DMS153 (cell line): ENCODE measurements at places on chromosomes 3 and 15.

DNA sequence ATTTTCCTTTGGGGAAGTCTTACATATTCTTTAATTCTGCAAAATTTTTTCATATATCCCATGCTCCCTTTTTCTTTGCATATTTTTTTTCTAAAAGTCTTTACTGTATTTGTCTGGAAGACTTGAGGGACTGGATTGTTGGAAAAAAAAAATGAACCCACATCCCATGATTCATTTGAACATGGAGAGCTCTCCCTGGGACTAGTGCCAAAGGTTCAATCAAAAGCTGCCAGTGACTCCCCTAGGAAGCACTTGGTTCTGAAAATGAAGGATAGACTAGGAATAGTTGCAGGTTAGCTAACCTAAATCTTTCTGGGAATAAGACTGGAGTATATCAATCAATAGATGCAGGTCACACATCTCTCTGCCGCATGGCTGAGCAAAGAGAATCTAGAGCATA, 16.4 kb upstream of the BNC1 start:
- DNase-seq, result no peak

GRCh38 chr3:169498336-169498735, 165.2 kb downstream of the MECOM start:
- DNase-seq, result no peak

DNA sequence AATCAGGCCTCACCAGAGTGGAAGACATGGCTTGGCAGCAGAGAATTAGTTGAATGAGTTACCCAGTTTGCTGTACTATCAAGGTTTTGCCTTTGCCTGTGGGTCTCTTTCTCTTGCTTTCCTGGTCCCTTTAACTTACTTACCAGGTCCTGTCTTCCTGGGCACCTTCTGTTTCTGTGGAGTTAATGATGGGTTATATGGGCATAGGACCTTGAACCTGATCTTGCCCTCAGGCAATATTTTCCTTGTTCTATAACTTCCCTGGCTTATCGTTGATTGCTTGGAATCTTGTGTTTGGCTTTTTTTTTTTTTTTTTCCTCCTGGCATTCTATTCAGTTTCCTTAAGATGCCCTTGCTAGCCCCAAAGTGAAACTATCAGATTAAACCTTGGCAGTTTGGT, 106.8 kb downstream of the HHLA2 start:
- DNase-seq, result no peak

DNA sequence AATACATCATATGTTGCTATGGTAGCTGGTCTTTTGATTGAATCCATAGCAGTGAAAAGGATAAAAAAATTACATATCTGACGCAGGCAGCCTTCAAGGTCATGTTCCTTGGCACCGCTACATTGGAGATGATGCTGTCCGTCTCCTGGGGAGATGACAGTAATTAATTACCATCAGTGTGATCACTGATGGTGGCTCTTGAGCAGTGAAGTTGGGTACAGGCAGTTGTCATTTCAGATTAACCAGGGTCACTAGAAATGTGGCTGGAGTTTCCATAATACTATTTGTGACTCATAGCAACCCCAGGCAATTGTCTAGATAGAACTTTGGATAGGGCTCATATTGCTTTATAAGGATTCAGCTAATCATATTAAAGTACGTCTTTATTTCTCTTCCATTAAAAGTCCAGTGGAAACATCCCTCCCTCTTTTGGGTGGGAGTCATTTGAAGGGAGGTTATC, 136.3 kb downstream of the THSD4 start:
- no peak for DNase-seq

DNA sequence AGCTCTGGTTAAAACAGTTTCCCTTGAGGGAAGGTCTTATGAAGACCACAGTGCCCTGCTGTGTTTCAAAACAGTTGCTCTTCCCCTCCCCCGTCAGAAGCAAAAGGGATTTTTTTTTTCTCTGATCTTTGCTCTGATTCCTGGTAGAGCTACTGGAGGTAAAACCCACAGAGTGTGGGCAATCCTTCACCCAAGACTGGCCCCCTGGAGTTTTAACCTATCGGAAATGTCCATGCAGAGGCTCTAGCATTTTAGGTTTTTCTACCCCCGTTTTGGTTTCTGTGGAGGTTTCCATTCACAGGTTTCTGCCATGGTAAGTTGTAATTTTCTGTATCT, 27.7 kb downstream of the GRM2 start:
- no peak for DNase-seq

GRCh38 chr15:75153087-75153486, 48.6 kb upstream of the C15orf39 start:
- no peak for DNase-seq

DNA sequence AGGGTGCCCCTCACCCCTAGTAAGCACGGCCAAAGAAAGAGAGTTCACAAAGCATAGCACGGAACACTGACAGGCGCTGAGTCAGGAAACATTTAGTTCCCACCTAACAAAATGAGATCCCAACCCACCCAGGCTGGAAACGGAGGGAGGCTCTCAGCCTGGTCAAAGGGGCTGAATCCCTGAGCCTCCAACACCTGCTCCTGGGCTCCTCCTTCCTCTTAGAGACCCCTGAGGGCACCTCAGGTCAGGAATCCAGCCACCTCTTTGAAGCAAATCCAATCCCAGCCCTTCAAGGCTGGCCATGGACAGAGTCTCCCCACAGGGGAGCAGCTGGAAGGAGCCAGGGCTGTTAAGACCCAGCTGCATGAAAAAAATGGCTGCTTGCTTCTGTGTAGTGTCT, 154.4 kb upstream of the HES1 start:
- no peak for DNase-seq

DNA sequence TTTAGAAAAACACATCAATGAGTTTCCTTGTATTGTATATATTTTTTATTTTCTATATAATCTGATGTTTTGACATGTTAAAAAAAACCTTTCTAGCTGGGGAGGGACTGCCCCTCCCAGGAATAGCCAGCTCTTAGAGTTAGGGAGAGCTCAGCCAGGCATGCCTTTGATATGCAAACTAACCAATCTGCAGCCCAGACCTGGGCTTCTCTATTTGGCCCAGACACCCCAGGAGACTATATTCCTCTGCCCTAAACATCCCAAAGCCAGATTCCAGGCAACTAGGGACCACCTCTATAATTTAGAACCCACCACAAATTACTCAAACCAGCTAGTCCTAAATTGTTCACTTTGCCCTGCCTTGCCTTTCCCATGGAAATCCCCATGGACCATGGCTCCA, 390.9 kb upstream of the ADAMTS9 start:
- DNase-seq, result no peak

- DNase-seq, result no peak
These were observed 40.5 kb downstream of the SH3BP5 start for GRCh38 chr3:15291589-15292541.

DNA sequence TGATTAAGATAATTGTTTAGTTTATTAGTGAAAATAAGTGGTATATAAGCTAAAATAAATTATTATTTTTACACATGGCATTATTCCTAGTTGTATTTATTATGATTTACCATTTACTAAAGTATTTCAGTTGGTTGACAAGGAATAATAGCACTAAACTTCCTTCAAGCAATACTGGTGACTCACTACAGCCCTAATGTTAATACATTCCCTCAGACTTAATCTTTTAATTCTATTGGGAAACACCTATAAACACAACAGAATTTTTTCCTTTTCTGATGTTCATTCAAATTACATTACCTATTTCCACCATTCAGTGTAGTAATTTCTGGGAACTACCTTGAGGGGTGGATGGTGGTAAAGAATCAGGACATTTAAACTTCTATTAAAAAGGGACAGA, 264.0 kb downstream of the TIGIT start:
- DNase-seq, result no peak

- DNase-seq, result no peak
These were observed 25.8 kb downstream of the USP3 start for GRCh38 chr15:63530235-63530634.

GRCh38 chr15:74808078-74808839, 4.4 kb upstream of the LMAN1L start:
- no peak for DNase-seq

DNA sequence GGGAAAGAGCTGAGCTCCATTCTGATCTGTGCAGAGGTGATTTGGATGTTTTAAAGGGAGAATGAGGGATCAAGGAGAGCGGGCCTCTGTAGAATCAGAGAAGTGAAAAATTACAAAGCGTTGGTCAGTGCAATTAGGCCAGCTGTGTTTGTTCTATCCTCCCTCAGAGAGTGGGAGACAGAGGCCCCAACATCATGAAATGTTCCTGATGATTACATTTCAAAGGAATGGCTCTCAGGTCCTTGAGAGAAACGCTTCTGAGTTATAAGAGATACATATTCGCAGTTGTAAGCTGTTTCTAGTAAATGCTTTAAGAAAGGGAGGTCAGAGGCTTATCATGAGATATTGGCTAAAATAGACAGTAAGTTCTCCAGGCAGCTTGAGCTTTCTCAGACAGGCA, 15.7 kb upstream of the CAND2 start:
- no peak for DNase-seq

DNA sequence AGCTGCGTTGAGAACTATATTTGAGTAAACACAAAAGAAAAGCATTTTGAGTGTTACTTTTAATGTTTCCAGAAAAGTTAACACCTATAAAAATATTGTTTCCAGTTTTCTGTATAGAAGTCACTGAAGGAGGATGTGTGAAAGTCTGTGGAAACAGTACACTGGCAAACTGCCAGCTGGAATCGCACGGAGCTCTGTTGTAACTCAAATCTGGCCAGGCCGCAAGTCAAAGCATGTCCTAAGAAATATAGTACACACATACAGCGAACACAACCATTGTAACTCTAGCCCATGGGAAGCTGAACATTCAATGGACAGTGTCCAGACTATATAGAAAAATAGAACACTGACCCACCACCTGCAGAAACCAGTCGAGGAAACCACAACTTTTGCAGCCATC, 657.2 kb downstream of the FHIT start:
- DNase-seq, result no peak

DNA sequence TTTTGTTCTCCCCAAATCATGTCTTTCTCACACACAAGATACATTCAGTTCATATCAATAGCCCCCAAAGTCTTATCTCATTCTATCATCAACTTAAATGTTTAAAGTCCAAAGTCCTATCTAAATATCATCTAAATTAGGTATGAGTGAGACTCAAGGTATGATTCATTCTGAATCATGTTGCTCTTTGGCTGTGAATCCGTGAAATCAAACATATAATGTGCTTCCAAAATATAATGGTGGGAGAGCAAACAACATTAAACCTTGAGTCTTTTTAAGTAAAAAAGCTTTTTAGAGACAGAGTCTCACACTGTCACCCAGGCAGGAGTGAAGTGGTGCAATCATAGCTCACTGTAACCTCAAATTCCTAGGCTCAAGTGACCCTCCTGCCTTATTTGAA, 139.1 kb downstream of the SAMMSON start:
- no peak for DNase-seq

DNA sequence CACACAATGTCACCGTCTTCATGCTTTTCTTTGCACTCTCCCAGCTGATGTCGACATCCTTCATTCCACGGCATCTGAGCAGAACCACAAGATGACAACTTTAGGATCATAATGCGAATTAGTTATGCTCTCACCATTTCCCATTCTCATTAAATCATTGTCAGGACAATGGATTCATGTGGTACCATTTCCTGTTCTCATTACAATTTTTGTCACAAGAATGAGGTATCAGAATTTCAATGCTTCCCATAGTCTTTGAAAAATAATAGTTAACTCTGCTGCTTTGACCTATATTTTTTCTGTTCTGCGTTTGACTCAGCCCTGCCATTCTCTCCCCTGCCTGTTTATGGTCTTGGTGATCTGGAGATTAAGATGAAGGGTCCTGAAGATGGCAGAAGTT, 175.7 kb upstream of the MDFIC2 start:
- DNase-seq, result no peak

- peak; percentile 16 for DNase-seq
These were observed 37.8 kb upstream of the TRH start for GRCh38 chr3:129936757-129937156.

DNA sequence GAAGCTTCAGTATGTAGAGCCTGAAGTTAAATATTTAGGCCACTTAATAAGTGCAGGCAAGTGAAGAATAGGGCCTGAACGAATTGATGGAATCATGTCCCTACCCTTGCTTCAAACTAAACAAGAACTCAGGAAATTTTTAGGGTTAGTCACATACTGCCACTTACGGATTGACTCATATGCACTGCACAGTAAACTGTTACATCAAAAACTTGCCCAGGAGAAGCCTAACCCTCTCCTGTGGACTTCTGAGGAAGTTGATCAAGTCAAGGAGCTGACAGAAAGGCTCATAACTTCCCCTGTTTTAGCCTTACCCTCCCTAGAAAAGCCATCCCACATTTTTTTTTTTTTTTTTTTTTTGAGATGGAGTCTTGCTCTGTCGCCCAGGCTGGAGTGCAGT, 20.6 kb upstream of the KBTBD12 start:
- no peak for DNase-seq

GRCh38 chr15:59217876-59218498, 11.3 kb downstream of the LDHAL6B start:
- DNase-seq, result no peak

GRCh38 chr3:123668906-123669305, 84.1 kb upstream of the HACD2 start:
- no peak for DNase-seq

- no peak for DNase-seq
These were observed 86.5 kb upstream of the MYZAP start for GRCh38 chr15:57505056-57505715.

GRCh38 chr3:194604837-194605236, 28.4 kb downstream of the TMEM44 start:
- no peak for DNase-seq

DNA sequence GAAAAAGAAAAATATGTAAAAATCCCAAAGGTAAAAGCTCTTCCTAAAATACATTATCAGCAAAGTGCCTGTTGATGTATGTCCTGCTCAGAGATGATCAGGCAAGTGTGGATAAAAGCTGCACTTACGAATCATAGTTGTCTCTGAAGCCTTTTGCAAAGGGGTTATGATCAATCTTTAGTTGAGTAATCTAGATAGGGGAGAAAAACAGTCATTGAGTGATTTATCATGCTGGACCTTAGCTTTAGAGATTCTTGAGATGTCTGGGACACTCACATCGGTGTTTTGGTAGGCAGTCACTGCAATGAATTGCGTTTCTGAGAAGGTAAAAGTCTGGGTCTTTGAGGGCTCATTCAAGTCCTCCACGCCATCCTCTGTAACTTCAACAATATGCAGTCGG, 3.7 kb downstream of the EOMES start:
- DNase-seq, result no peak

DNA sequence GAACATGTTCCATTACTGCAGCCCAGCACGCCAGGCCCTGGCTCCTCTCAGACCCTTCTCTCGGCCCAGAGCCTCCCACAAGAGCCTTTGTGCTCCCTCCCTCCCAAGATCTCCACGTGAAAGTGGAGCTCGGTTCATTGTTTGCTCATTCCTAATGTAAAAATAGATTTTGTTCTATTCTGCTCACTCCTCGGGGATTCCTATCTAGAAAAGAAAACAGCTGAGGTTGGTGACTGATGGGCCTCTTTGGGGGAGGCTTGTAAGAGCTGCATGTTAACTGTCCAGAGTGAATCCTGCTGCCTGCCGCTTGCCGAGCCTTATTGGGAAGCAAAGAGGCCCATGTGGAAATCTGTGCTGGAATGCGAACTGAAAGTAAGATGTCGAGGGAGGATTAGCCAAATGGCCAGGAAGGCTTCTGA, 267.1 kb downstream of the LRTM1 start:
- DNase-seq, result no peak

GRCh38 chr3:41898631-41899030, 63.3 kb downstream of the ULK4 start:
- DNase-seq, result no peak
